ENCODE measurements at places on chromosomes 11 and 22.

DNA sequence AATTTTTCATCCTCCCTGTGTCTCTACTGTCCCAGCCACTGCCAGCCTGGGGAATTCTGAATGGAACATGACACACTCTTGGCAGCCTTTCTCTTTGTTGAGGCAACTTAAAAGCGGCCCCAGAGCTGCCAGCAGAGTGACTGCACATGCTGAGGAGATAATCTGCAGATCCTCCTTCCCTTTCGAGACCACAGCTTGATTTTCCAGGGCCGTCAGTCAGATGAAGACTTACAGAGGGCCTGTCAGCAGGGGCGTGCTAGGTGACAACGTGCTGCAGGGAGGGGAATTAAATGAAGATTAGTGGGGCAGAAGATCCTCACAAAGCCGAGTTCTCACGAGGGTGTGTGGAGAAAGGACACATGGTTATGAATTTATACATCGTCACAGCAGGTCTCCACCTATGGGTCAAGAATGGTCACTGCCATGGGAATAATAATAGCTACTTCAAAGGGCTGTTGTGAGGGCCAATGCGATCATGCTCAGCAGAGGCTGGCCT is 193.5 kb upstream of the PITPNB start:
- DNase-seq, result no peak

GRCh38 chr22:50524676-50525103 is 708 bp downstream of the SCO2 start:
- DNase-seq, result no peak

- DNase-seq, result no peak
These were observed 6.0 kb downstream of the KMT2A start for GRCh38 chr11:118442301-118442700.

DNA sequence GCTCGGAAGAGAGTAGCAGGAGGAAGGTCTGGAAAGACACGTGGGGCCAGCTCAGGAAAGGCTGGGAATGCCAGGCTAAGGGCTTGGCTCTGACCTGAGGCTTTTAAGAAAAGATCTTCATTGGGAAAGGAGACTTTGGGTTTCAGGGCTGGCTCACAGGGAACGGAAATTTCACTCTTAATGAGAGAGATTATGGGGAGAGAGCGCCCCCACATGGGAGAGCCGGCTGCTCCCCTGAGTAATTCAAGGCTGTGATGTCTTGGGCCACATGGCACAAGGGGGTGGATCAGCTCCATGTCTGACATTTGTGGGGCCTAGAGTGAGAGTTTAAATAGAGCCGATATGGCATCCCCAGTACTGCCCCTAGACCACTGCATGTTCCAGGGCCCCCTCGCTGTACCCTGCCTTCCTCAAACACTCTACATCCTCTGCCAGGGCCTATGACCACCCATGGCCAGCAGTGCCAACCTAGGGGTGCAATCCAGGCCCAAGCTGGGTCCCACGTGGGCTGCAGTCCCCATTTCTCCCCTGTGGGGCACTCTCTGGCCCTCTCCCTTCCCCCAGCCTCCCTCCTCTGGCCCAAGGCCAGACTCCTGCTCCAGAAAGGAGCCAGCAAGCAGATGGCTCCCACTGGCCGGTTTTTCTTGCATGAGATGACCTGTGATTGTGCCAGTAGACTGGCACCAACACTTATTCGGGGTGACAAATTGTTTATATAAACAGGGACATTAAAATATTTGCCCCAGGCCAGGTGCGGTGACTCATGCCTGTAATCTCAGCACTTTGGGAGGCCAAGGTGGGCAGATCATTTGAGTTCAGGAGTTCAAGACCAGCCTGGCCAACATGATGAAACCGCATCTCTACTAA is 75.2 kb downstream of the ISX start:
- no peak for DNase-seq

GRCh38 chr11:47944632-47945031 is 35.7 kb upstream of the PTPRJ start:
- no peak for DNase-seq

DNA sequence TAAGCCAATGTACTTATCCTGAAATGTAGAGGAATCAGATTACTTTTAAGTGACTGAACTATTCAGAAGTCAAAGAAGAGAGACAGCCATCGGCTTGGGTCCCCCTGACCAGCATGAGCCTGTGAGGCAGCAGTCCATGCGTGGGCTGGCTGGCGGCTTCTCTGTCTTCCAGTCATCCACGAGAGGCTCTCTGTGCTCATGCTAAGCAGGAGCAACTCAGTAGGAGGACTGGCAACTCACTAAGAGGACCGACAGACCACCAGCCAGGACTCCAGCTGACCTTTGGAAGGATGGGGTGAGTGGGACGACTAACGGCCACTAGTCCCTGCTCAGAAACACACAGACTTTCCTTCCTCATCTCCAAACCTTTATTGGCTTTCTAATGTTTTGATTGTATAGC is 43.6 kb downstream of the ARFGAP3 start:
- no peak for DNase-seq
